ENCODE measurements at places on chromosomes 1 and 21. TPM values are rescaled to one million over a fixed set of nuclear protein-coding genes. Genes with fewer than 3 reads are reported as not detected.

SAMSN1 gene
- not detected for total RNA-seq

AGT gene
- 0.45 TPM for total RNA-seq

PDXK gene
- total RNA-seq = 217 TPM

PKN2 gene
- 8.1 TPM for total RNA-seq

KANK4 gene
- total RNA-seq = not detected

APP gene
- 1,335 TPM for total RNA-seq

DENND2D gene
- total RNA-seq = 2.5 TPM

OR6K2 gene
- not detected for total RNA-seq
